ENCODE measurements at places on chromosomes 1 and 21.

- peak; percentile 28 for DNase-seq
Observed at GRCh38 chr1:66492424-66492823, 41.5 kb upstream of the SGIP1 start.

DNA sequence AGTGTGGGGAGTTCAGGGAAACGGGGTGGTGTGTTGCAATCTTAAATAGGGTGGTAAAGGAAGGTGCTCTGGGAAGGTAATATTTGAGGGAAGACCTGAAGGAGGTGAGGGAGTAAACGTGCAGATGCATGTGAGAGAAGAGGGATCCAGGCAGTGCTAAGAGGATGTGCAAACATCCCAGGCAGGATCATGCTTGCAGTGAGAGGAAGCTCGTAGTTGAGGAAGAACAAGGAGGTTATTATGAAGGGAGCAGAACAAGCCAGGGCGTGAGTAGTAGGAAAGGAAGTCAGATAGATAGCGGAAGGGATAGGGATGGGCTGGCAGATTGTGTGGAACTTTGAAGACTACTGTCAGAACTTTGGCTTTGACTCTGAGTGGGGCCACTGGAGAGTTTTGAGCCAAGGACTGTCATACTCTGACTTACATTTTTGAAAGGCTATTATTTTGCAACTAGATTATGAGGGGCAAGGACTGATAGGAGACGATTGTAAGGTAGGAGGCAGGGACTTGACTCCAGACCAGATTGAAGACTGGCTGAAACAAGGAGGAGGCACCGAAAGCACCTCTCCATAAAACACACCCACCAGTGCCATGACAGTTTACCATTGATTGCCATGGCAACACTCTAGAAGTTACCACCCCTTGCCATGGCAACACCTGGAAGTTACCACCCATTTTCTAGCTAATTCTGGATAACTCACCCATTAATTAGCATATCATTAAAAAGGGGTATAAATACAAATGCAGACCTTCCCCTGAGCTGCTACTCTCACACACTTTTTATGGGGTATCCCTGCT, 67.0 kb downstream of the XCL2 start:
- DNase-seq: no peak

DNA sequence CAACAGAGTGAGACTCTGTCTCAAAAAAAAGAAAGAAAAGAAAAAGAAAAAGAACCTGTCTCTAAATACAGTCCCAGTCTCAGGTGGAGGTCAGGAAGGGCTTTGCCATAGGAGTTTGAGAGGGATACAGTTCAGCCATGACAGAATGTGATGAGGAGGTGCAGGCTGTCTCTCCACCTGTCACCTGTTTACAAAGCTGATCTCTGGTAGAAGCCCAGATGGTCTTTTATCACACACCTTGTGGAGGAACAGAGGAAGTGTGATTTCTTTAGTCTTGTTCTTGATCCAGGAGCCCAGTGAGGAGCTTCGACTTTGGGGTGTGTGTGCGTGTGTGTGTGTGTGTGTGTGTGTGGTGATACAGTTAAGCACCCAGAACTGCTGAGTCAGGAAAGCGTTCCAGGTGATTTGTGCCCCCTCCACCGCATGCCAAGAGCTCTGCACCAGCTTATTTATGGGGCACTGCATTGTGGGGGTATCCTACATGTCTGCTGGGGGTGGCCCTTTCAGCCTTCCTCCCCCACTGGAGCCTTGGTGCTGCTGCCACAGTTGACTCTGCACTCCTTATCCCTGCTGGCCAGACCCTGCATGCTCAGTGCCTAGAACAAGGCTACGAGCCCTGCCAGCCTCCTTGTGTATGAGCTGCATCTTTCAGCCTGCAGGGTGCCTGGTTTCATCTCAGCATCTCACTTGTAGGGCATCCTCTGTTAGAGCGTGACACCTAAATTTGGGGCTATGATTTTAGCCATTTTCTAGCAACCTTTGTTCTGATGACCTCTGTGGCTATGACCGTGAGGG, 19.3 kb downstream of the DOP1B start:
- DNase-seq: no peak

DNA sequence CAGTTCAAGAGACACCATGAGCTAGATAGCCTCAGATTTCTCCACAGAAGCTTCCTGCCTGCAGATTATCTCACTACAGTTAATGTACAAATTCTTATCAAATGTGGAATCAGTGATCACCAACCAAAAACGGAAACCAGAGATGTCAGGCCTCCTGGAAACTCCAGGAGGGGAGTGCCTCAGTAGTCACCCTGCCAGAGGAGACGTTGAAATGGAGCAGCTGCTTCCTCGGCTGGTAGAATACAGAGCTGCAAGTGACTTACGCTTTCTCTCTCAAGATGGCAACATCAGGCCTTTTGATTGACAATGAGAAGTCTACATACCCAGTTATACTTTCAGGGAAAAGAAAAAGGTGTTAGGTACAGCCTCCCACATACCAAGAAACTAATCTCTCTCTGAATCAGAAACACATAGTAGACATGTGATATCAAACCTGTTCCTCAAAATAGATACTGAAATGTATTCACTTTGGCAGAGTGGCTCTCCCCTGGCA, 52.2 kb downstream of the ACP6 start:
- DNase-seq: no peak

DNA sequence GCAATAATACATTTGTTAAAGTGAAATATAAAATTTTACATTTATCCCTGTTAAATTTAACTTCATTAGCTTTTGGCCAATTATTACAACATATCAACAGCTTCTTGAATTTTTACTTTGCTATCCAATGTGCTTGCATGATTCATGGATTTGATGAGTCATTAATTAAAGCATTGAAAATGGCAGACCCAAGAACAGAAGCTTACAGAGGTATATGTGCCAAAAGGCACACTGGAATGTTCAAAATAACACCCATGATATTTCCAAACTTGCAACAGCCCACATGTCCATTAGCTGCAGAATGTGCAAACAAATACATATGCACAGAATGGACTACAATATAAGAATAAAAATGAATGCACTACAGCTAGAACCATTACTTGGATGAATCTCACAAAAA, 76.4 kb upstream of the MAN1A2 start:
- no peak for DNase-seq
